ENCODE measurements at places on chromosomes 13 and 19.

GRCh38 chr13:94325650-94326049 is 153.8 kb downstream of the DCT start:
- DNase-seq, result no peak

DNA sequence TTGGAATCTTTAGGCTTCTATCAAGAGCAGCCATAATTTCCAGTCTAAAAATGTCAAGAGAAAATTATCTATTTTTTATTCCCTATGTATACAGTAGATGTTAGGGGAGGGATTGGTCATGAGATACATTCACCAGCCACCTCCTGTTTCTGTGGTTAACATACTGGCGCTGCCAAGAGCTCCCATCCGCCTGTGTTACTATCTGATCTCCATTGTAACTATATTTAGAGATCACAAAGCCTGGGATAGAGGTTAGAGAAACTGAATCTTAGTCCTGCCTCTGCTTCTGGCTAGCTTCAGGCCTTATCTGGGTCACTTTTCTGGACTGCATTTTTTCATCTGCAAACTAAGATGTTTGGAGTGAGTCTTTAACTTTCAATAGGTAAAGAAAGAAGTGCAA is 46.3 kb downstream of the POLR1D start:
- DNase-seq, result no peak

DNA sequence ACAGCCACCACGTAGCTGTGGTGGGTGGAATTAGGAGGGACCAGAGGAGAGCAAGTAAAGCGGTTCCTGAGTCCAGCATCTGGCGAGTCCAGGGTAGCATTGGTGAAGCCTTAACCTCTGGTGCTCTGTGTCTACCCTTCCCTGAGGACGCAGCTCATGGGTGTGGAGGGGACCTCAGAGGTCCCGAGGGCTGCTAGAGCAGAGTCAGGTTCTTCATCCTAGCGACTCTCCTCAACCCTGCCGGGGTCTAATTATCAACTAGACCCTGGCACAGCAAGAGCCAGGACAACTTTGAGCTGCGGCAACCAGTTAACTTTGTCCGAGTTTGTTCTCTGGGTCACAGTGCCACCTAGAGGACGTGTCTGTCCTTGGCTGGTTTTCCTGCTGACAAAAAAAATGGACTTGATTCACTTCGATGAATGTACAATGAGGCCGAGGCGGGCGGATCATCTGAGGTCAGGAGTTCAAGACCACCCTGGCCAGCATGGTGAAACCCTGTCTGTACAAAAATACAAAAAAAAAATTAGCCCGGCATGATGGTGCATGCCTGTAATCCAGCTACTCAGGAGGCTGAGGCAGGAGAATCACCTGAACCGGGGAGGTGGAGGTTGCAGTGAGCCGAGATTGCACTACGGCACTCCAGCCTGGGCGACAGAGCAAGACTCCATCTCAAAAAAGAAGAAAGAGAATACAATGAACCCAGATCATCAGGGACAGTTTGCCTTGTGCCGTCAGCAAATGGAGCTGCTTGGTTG is 25.0 kb downstream of the TSSK6 start:
- DNase-seq, result no peak

DNA sequence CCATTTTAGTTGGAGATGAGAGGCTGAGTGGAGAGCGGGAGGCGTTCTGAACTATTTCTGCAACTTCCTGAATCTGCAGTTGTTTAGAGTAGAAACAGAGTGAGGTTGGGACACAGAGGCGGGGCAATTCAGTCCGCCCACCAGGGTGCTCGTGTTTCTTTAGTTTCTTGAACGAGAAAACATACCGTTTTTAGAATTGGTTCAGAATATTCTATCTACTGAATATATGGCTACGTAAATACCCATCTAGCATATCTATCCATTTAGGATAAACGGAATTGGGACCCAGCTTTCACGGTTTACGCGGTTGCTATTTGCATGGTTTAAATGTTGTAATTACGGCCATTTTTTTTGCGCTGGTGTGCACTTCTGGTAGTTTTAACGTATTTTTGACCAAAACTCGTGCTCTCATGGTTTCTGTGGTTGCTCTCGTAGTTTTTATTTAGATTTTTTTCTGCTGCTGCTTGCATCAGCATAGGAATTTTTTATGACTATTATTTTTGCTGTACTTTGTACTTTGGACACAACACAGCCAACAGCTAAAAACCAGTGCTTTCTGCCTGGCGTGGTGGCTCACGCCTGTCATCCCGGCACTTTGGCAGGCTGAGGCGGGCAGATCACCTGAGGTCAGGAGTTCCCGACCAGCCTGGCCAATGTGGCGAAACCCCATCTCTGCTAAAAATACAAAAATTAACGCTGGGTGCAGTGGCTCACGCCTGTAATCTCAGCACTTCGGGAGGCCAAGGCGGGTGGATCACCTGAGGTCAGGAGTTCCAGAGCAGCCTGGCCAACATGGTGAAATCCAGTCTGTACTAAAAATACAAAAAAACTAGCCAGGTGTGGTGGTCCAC is 32.7 kb downstream of the TIMM13 start:
- DNase-seq, result no peak

DNA sequence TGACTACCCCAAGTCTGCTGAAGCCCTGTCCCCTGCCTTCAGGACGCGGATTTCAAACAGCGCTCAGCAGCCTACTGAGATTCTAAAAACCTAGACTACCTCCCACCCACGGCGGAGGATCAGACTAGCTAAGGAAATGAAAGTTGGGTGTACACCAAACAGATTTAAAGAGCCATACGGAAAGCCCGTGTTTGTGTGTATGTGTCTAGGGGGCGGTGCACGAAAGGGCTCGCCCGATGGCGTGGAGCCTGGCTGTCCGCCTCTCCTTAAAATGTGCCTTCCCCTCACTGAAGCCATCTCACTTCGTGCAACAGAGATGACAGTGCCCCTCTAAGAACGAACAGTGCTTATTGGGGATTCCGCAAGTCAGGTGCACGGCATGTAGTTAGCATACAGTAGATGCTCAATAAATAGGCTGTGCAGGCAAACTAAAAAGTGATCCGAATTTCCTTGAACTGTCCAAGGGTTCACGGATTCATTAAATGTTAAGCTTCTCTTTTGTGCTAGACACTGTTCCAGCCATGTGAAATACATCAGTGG is 639 bp downstream of the LENG1 start:
- no peak for DNase-seq

DNA sequence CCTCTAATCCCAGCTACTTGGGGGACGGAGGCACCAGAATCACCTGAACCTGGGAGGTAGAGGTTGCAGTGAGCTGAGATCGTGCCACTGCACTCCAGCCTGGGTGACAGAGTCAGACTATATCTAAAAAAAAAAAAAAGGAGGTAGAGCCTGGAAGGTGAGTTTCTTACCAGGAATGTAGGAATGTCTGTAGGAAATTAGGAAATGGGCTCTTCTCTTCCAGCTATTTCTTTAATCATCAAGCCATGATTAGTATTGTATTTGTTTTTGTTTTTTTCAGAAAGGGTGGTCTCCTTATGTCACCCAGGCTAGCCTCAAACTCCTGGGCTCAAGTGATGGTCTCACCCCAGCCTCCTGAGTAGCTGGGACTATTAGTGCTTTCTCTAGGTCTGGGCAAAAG is 26.3 kb upstream of the SERP2 start:
- no peak for DNase-seq

GRCh38 chr13:21326155-21327031 is 132.7 kb downstream of the ZDHHC20 start:
- no peak for DNase-seq

GRCh38 chr19:30557927-30558557 is 185.9 kb downstream of the ZNF536 start:
- no peak for DNase-seq

- DNase-seq, result peak; percentile 59
Observed at GRCh38 chr19:40283414-40284250, 1.5 kb downstream of the AKT2 start.

- DNase-seq, result no peak
Observed at GRCh38 chr13:51659276-51660127, 75.2 kb downstream of the WDFY2 start.
